ENCODE measurements at places on chromosomes 2 and 18.

- no peak for DNase-seq
Observed at GRCh38 chr2:238742664-238743063, 105.2 kb upstream of the TWIST2 start.

DNA sequence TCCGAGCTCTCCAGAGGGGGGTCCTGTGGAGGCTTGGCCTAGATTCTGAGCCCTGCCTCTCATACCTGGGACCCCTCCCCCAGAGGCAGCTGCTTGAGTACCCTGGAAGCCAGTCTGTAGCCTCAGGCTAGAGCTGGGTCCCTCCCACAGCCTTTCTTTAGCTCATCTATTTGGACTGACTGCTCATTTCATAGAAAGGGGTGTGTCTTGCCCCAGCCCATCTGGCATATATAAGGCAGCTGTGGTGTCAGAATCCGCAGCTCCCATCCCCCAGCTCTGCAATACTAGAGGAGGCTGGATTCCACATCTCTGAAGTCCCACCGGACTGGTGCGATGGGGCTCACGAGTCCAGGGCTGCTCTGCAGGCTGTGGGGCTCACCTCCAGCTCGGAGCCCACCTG lies 26.1 kb downstream of the MPHOSPH10 start:
- DNase-seq = no peak

DNA sequence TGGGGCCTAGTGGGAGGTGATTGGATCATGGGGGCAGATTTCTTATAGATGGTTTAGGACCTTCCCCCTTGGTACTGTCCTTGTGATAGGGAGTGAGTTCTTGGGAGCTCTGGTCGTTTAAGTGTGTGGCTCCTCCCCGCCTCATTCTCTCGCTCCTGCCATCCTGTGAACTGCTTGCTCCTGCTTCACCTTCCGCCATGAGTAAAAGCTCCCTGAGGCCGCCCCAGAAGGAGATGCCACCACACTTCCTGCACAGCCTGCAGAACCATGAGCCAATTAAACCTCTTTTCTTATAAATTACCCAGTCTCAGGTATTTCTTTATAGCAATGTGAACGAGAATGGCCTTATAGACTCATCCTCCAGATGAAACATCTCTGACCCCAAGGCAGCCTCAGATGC lies 101.5 kb downstream of the KCNF1 start:
- no peak for DNase-seq

- DNase-seq = no peak
Observed at GRCh38 chr2:237980087-237980486, 13.3 kb downstream of the UBE2F start.

GRCh38 chr2:218743068-218743467 lies 32.4 kb downstream of the TTLL4 start:
- DNase-seq = no peak

GRCh38 chr2:75390169-75390568 lies 170.6 kb downstream of the EVA1A start:
- DNase-seq = no peak
